ENCODE measurements at places on chromosomes 1 and 21.

DNA sequence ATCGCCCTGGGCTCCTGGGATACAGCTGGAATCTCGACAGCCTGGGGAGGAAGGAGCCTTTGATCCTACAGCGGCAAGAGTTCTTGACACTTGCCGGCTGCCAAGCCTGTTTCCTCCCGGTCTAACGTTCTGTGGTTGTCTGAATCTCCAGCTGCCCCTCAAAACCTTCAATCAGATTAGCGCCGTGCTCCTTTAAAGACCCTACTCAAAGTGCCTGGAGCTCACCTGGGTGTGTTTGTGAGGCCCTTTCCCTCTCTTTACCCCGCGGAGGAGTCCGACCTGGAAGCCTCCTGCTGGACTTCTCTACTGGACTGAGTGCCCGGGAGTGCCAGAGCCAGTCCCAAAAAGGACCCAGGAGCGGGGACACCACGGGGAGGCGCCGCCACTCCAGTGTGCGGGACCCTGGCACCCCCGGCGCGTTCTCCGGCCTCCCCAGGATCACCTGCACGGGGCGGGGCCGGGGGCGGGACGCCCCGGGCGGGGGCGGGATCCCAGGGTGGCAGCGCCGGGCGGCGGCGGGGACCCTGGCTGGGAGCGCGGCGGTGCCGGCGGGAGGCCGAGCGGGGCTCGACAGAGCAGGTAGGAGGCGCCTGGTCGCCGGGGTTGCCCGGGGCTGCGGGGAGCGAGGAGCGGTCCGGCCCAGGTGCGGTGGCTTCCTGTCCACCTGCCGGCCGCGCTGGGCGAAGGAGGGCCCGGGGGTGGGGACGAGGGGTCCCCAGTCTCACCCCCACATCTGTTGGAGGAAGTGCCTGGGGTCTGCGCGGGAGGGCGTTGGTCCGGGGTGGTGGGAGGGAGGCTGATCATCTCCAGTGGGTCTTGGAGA, at the start of gene NCMAP:
TSS of gene NCMAP (plus strand) at position 497 of the 823 bp plus-strand sequence. CDS start 39,344 bp downstream, outside the sequence.
- peak; percentile 34 for DNase-seq

DNA sequence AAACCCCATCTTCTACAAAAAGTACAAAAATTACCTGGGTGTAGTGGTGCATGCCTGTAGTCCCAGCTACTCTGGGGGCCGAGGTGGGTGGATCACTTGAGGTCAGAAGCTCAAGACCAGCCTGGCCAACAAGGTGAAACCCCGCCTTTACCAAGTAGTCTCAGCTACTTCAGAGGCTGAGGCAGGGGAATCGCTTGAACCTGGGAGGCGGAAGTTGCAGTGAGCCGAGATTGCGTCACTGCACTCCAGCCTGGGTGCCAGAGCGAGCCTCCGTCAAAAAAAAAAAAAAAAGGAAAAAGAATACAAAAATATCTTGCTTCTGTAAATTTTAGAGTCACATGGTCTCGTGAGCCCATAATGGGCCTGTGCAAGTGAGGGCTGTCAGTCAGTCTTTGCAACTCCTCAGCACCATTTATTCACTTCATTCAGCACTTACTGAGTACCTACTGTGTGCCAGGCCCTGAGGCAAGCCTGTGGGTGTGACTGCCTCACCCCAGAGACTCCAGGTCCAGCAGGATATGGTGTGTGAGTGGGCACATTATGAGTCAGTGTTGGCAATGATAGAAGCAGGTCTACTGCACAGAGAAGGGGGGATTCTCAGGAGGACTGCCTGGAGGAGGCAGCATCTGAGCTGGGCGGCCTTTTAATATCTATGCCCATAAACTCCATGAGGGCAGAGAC, 46.8 kb upstream of the TARDBP start:
- no peak for DNase-seq

GRCh38 chr1:116458695-116459094, 85.7 kb downstream of the ATP1A1 start:
- DNase-seq, result no peak

DNA sequence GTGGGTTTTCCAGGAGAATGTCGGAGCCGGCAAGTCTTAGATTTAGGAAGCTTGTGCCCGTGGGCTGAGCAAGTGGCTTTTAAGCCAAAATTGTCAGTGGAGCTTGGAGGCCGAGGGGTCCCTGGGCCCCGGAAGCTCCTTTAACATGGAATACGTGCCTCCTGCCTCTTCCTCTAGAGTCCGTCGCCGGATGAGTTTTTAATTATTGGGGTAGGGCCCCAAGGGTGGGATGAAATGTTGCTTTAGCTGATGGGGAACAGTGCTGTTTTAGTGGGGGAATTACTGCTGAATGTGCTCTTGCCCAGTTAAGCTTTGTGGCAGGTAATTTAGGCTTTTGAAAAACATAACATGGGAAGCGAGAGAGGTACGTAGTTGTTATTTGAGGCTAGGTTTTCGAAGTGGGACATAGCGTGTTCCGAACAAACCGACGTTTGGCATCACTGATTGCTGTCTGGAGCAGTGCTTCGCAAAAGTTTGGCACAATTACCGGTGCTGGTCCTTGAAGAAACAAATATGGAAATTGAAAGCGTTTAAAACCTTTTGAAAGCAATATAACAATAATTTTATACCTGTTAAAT, 786 bp downstream of the RPL5 start:
- DNase-seq, result no peak

GRCh38 chr1:242605521-242605920, 81.0 kb upstream of the PLD5 start:
- no peak for DNase-seq

DNA sequence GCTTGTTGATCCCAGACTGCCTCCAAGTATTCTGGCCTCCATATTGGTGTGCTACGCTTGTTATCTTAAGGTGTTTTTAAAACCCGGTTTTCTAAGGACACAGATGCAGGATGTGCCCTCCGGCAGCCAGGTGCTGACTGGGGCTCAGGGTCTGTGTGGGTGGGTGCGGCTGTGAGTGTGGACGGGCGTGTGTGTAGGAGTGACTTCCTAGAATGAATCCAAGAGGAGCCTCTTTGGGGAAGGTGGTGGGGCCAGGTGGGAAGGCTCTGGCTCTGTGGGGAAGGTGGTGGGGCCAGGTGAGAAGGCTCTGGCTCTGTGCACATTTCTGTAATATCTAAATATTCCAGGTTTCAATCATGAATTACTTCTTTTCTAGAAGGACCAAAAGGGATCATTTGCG, 12.8 kb upstream of the TSPEAR start:
- DNase-seq, result no peak

GRCh38 chr1:15191267-15191666, 37.7 kb downstream of the TMEM51 start:
- no peak for DNase-seq

- no peak for DNase-seq
These were observed 44.0 kb downstream of the TBX15 start for GRCh38 chr1:118944133-118944532.

DNA sequence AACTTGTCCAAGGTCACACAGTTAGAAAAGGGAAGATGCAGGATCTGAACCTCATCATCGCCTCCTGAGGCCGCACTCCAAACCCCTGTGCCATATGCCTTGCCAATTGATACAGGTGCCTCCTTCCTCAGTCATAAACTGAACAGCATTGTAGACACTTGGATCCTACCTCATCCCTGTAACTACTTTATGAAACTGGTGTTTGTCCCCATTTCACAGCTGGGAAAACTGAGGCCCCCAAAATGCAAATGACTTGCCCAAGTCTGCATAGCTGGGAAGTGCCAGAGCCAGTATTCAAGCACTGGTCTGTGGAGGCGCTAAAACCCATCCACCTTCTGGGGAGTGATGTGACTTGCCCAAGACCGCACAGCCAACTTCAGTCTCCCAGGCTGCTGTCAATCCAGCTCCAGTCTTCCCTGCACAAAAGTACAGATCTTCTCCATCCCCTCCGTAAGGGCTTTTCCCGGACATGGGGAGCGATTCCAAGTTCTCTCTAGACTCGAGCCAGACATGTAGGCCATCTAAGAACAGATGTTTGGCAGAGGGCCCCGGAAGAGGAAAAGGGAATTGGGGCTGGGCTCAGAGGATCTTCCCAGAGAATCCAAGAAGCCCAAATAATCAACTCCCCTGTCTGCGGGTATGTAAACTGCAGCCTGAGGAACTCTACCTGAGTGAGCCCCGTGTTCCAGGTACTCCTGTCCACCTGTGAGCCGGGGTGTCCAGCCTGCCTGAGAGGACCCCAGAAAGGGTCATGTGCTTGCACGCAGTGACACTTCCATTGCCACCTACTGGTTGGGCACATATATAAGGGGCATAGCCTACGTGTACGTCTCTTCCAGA, 60.5 kb downstream of the SYT2 start:
- DNase-seq, result no peak

GRCh38 chr1:33180226-33180910, 1.5 kb downstream of the TRIM62 start:
- no peak for DNase-seq

DNA sequence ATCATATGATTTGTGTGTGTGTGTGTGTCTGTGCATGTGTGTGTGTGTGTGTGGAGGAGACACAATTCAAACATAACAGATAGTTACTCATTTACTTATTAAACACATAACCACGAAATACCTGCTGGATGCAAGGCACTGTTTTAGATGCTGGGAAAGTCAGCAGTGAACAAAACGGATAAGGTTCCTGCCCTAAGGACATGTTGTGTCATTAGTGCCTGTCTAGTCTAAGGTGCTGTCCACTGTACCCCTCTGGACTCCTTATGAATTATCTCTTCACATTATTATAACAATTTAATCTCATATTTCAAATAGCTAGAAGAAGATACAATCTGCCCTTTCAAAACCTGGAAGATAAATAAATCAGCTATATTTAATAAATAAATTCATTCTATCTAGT, 162.4 kb downstream of the PLPPR5 start:
- DNase-seq, result no peak

GRCh38 chr1:41325801-41326200, 35.4 kb upstream of the FOXO6 start:
- DNase-seq, result no peak

- no peak for DNase-seq
These were observed 6.5 kb downstream of the SLAMF7 start for GRCh38 chr1:160745551-160745950.

DNA sequence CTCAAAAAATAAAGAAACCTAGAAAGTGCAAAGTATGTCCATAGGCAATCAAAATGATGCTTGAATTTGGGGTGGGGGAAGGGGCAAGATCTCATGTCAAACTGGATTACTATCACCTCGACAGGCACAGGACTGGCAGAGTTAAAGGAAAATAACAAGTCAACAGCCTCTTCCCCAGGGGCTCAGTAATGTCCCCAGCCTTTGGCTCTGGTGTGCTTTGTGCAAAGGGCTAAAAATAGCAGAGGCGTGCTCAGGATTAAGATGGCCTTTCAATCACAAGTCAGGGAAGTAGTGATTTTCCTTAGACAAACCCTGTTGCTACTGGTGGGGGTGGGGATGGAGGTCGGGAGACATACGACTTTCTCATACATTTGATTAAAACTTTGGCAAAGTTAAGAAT, 63.5 kb upstream of the OLIG2 start:
- no peak for DNase-seq

DNA sequence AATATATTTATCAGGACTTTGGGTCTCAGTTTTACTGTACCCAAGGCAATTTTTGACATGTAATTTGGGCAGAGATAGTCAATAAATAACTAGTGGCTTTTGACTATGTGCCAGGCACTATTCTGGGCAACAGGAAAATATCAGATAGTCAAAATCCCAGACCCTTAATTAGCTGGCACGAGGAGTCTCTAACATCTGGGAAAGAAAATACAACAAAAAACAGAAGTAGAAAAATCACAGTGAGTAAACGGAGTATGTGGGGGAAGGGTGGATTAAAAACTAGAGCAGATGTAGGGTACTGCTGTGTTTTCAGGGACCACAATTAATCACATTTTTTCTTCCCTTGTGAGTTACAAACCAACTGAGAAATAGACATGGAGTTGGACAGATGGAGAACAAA, 217.8 kb downstream of the NCAM2 start:
- no peak for DNase-seq

DNA sequence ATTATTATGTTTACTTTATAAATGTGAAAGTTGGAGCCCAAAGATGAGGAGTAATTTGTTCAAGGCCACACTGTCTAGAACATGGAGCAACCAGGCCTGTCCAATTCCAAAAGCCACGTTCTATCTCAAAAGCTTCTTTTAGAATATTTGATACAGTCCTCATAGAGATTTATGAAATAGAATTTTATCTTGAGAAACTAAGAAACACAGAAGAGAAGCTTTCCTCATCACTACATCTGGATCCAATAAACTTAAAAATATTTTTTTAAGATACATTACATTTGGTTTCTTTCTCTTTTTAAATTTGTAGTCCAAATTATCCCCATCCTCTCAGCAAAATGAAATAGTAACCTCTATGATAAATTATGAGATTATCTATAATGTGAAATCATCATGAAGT, 58.9 kb downstream of the DDAH1 start:
- no peak for DNase-seq

- DNase-seq, result no peak
These were observed 13.2 kb downstream of the DISC1 start for GRCh38 chr1:231639819-231640218.

GRCh38 chr1:206663362-206663761, 21.3 kb upstream of the MAPKAPK2 start:
- no peak for DNase-seq

GRCh38 chr1:39819091-39819812, 30.6 kb upstream of the BMP8B start:
- no peak for DNase-seq

DNA sequence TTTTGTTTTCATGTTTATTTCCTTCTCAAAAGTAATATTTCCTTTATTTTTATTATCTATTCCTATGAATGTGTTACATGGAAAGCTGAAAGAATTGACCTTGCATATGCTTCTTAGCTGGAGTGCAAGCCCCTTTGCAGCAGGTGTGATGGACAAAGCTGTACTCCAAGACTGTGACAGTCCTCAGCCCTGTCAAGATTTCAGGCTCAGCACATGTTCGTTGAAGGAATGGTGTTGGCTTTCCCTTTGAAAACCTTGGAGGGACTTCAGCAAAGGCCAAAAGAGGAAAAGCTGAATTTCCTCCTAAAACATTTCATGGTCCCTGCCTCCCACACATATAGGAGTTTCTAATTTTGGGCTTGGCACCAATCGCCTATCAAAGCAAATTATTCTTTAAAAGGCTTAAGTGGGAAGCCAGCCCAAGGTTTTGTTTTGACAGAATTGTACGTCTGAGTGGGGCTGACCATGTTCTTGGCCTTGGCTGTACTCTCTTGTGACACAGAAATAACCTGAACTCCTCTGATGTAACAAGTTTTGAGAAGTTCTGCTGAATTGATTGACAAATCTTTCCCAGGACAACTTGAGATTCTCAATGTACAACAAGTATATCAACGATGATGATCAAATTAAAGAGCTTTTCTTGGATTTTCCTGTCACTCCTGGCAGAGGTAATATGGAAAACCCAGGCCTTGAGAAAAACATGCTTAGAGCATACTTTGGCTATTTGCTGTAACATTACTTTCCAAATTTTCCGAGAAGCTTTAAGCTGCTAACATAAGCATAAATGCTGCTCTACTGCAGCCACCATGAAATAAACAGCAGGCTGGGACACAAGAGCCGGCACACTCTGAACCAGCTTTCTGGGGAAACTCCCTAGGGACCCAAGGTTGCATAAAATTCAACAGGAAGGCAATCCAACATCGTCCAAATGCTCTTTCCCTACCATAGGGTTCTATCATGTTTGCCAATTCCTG, 135.7 kb upstream of the ZNF648 start:
- no peak for DNase-seq

GRCh38 chr1:26782521-26783212, 5.1 kb upstream of the PIGV start:
- no peak for DNase-seq
